GM23248 (cell line): ENCODE measurements at places on chromosomes 16 and 17.
A peak's percentile ranks its signal among the peaks of the same experiment; 100 is the strongest.

DNA sequence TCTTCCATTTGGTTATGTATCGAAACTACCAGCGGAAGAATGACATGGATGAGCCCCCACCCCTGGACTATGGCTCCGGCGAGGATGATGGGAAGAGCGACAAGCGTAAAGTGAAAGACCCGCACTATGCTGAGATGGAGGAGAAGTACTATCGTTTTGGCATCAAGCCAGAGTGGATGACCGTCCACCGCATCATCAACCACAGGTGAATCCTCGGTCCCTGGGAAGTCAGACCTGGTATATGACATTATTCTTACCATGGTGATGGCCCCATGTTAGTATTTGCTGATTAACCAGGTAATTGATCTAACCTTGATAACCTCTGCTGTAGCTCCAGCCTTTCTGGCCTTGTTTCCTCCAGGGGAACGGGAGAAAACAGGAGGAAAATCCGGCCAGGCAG lies 8.5 kb downstream of the CHD3 start:
- DNase-seq = no peak

GRCh38 chr17:36907407-36907806 lies 29.9 kb upstream of the LHX1 start:
- no peak for DNase-seq

DNA sequence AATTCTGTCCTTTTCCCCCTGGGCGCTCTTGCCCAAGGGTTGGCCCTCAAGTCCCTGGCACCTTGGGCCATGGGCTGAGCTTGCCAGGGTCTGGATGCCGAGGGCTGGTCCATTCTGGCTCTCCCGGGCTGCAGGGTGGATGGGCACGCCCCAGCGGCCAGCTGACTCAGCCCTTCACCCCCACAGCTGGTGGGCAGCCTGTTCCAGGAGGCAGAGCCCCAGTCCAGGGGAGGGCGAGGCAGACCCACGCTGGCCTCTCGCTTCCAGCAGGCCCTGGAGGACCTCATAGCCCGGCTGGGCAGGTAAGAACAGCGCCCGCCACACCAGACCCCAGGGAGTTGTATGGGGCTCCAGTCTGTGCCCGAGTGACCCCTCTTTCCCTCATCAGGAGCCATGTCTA lies 15.0 kb downstream of the MYO15B start:
- no peak for DNase-seq

DNA sequence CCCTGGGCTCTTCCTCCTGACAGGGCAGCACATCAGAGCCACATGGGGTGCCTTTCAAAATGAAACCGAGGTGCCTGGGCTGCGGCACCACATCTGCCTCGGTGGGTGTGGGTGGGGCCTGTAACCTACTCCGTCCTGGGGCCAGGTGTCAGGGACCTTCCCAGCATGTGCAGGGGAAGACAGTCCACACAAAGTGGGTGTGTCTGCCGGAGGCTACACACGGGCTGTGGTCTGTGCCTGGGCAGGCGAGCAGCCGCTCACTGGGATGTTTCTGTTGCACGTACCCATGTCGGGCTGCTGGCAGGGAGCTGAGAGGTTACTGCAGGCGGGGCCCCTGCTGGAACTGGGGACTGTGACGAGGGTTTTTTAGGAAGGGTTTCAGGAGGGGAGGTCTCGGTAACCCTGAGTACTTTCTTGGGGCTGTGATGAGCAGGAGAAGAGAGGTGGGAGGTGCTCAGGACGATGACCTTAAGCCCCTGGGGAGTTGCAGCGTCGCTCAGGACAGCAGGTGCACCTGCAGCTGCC lies 351.2 kb downstream of the SEC14L1 start:
- no peak for DNase-seq

GRCh38 chr16:70433458-70434103 lies 5.3 kb downstream of the ST3GAL2 start:
- DNase-seq = peak; percentile 80

DNA sequence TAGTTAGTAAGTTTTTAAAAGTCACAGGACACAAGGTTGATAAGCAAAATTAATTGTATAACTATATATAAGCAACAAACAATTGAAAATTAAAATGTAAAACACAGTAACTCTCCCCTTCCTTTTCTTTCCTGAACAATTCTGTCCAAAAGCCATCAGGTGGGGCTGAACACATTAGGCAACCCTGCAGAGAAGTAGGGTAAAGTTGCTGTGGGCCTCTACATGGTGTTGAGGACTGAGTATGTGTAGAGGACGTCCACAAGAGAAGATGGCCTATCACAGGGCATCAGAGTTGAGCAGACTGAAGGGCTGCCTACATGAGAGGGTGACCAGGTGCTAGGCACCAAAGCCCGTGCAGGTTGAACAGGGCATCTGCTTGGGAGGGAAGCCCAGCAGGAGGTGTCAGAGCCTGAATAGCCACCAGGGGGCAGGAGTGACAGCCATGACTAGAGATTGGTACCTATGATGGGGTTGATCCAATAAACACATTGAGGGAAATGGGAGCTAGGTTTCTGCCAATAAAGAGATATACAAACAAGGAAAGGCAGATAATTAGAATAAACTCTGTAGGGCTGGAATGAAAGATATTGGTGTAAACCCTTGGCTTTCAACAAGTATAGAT lies 415.1 kb downstream of the NPIPA8 start:
- peak; percentile 2 for DNase-seq

GRCh38 chr17:57839571-57839923 lies 10.3 kb downstream of the MRPS23 start:
- DNase-seq = no peak

DNA sequence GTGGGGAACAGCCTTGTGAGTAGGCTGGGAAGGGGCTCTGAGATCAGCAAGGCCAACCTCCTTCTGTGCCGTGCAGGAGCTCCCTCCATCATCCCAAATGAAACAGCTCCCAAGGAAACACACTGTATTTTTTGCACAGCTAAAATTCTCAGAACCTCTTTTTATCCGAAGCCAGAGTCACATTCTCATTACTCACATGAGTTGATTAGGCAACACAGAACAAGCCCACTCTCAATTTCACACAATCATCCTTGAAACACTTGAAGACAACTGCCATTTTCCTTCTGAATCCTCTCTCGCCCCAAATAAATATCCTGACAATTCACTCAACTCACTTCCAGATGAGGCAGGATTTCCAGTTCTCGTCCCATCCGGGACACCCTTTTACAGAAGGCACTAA lies 66.1 kb downstream of the MYO18A start:
- no peak for DNase-seq

- DNase-seq = peak; percentile 88
Measured at GRCh38 chr17:80219013-80219762, 945 bp downstream of the SGSH start.

- DNase-seq = no peak
Measured at GRCh38 chr17:80117491-80118401, 16.4 kb downstream of the GAA start.

DNA sequence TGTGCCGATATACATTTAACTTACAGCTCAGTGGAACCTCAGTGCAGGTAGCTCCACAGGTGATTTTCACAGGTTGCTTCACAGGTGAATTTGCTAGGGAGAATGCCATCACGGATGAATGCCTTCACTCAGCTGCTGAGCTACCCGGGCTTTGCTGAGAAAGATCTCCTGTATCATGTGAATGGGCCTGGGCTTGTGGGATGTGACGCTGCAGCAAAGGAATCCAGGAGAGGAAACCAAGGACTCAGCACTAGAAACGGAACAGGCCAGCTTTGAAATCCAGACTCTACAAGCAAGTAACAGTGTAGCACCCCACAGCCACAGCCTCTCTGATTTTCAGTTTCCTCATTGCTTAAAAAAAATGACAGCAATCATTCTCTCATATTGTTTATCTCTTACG lies 271.4 kb upstream of the MAF start:
- DNase-seq = no peak

GRCh38 chr17:282912-283882 lies 69.4 kb downstream of the RPH3AL start:
- DNase-seq = no peak

DNA sequence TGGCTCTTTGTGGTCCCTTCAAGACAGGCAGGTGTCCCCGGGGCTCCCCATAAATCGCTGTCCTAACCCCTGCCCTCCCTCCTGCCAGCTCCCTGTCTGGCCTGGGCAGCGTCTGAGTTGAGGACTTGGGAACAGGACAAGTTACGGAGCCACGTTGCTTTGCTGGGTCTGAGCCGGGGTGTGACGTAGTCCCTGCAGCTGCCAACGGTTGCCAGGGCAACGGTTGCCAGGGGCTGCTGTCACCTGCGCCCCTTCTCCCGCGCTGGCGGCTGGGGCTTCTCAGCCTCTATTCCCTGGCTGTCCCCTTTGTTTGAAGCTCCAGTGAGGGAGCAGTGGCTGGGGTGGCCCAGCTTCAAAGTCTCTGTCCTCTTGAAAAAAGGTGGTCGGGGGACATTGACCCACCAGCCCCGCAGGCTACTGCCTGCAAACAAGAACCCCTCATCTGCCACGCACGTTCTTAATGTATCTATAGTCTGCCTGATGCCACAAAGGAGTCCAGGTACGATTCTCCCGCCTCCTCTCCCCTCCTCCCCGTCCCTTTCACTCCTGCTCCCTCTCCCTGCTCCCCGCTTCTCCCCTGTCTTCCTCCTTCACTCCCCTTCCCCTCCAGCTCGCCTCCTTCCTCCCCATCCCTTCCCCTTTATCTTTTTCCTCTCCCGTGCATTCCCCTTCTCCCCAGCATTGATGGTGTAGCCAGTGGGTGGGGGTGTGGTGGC lies 10.9 kb downstream of the ADGRG1 start:
- DNase-seq = no peak
